ENCODE measurements at places on chromosomes 11 and 22.

GRCh38 chr11:30811226-30811755, 225.1 kb upstream of the MPPED2 start:
- peak; percentile 87 for DNase-seq

DNA sequence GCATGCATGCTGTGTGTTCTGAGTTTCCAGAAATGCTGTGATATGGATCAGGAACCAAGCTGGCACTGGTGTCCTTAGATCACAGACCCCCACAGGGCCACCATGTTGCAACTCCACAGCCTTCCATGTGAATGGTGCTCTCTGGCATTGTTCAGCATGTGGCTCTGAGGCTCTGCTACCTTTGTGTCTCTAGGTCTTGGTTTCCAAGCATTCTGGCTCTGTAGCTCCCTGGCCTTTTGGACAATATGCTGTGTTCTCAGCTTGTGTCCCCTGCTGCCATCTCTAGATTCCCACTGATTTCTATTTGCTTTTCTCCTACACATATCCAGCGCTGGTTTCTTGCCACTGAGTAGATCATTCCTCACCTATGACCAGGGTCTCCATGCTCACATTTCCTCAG, 3.9 kb downstream of the SPTBN2 start:
- DNase-seq: no peak

DNA sequence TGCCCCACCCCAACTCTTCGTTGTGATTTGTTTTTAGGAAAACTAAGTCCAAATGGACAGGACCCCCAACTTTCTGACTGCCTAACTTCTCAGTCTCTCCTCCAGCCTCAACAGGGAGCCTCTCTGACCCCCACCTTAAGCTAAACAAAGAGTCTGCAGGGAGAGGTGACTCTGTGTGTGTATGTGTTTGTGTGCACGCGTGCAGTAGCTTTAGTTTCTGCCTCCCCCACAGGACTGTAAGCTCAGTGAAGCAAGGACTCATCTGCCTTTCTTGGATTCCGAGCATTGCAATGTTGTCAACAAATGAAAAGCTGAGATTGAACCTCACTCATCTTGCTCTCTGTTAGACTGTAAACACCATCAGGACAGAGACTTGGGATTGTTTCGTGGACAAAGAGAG, 7.9 kb downstream of the SNAP29 start:
- DNase-seq: peak; percentile 68

- no peak for DNase-seq
Observed at GRCh38 chr22:33300165-33300564, 242.0 kb upstream of the SYN3 start.

- no peak for DNase-seq
Observed at GRCh38 chr11:111908639-111909305, 2.8 kb downstream of the CRYAB start.

DNA sequence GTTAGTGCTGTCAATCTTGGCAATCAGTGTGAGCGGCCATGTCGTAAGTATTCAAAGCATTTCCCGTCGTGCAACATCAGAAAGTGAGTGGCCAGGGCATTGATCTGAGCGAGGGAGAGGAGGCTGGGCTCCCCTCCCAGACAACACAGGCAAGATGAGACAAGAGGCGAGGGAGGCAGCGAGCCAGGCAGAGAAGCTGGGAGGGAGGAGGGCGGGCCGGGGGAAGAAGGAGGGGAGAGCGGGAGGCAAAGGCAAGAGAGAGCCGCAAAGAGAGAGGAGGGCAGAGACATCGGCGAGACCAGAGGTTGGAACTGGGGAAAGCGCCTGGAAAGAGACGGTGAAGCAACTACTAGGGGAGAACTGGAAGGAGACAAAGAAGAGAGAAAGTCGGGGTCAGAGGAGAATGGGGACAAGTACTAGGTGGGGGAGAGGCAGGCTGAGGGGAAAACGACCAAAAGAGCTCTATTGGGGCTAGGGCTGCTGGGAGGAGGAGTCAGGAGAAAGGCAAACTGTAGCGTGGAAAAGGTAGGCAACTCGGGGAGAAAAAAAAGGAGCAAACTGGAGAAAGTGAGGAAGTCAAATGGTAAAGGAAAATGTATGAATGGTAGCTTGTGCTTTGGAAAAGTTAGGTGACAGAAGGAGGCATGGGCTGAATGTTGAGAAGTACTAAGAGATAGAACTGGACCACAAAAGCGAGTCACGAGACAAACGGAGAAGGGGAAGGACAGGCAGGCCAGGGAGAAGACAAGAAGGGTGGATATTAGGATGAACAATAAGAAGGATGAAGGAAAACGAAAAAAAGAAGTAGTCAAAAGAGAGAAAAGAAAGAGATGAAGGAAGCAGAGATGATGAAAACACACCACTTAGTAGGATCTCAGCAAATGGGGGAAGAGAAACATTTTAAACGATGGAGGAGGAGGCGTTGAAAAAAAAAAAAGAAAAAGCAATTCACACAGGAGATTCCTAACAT, 130.5 kb upstream of the C11orf58 start:
- DNase-seq: peak; percentile 92

DNA sequence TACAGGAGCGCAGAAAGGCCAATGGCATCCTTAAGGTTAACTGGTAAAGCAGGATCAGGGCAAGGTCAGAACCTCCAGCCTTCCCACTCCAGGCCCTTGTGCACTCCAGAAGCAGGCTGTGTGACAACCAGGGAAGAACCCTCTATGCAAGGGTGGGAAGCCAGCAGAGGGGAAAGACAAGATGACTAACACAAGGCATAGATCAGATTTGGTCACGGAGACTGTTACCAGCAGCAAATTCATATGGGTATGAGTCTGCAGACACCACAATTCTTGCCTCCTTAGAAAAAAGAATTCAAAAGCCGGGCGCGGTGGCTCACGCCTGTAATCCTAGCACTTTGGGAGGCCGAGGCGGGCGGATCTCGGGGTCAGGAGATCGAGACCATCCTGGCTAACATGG, 39.8 kb upstream of the MTNR1B start:
- no peak for DNase-seq

GRCh38 chr11:100512475-100512874, 174.6 kb upstream of the ARHGAP42 start:
- DNase-seq: no peak

GRCh38 chr11:62605467-62605866, 3.8 kb upstream of the MTA2 start:
- DNase-seq: no peak

- DNase-seq: peak; percentile 63
Observed at GRCh38 chr22:44348971-44349560, 36.3 kb upstream of the SHISAL1 start.

DNA sequence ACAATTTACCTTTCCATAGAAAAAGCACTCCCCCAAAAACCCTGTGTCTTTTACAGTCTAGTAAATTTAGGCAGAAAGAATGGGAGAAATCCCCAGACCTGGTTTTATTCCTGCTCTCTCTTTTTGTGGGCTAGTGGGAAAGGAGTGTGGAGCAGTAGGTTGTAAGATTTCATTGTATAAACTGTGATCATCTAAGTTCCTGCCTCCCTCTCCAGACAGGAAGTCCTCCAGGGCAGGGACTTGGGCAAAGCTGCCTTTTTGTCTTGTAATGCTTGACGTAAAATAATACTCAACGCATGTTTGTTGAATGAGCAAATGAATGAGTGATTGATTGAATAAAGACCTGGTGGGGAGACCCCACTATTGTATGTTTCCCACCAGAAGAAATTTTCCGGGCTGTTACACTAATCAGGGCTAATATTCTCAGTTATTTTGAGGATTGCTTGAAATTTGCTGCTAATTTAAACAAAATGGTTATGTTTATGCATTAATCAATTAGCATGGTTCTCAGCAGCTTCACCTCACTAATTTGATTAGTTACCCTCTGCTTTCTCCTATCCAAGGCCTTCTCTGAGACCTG, 36.3 kb downstream of the CSNK2A3 start:
- no peak for DNase-seq

DNA sequence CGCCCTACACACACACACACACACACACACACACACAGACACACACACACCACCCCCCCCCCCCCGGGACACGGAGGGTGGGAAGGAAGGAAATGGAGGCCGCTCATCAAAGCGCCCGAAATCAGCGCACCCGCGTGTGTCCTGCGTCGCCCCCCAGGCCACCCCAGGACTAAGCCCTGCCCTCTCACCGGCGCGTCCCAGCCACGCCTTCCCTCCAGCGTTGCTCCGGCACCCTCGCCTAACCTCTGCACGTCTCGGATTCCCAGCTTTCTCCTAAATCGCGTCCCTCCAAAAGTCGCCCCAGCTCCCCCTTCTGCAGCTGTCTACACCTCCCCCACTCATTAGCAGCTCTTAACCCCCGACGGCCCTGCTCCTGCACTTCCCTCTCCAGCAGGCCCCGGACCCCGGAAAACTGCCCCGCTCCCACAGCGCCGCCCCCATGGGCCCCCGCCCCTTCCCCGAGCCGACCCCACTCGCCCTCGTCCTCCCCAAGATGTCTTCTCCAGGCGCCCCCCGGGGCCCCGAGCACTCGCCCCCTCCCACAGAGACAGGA, 557 bp downstream of the PACSIN2 start:
- DNase-seq: peak; percentile 81

DNA sequence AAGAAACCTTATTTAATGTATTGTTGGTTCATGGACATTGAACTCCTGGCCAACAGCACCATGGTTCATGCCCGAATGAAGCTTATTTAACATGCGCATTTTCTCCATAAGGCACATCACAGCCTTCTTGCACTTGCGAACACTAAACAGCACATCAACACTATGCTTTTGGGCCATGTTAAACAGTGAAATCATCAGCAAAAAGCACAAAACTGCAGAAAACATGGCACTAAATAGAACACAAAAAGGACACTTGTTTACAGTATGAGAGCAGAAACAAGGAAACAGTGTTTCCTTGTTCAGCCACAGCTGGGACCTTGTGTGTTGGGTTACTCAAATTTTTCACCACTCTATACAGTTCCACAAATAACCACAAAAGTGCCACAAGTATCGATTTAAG, 122.3 kb downstream of the MSANTD4 start:
- DNase-seq: no peak

GRCh38 chr22:24950272-24950902, 2.1 kb upstream of the KIAA1671 start:
- peak; percentile 17 for DNase-seq

DNA sequence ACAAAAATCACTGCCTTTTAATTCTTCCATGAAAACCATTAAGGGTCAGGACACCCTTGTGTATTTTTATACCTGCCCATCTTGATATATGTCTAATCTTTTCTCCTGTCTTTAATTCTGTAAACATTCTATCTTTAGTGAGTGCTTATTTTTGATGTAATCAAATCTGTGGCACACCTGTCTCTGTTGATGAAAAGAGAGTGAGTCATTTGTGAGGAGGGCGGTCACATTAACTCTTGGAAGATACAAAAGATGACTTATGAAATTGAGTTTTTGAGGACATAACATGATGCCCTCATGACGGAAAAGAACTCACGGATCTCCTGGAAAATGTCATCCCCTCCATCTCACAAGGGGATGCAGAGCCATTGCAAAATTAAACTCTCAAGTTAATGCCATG, 206.5 kb upstream of the PGR start:
- no peak for DNase-seq

GRCh38 chr22:45268167-45268957, 16.4 kb upstream of the UPK3A start:
- DNase-seq: peak; percentile 89

- no peak for DNase-seq
Observed at GRCh38 chr11:131809203-131809918, 438.9 kb downstream of the NTM start.

DNA sequence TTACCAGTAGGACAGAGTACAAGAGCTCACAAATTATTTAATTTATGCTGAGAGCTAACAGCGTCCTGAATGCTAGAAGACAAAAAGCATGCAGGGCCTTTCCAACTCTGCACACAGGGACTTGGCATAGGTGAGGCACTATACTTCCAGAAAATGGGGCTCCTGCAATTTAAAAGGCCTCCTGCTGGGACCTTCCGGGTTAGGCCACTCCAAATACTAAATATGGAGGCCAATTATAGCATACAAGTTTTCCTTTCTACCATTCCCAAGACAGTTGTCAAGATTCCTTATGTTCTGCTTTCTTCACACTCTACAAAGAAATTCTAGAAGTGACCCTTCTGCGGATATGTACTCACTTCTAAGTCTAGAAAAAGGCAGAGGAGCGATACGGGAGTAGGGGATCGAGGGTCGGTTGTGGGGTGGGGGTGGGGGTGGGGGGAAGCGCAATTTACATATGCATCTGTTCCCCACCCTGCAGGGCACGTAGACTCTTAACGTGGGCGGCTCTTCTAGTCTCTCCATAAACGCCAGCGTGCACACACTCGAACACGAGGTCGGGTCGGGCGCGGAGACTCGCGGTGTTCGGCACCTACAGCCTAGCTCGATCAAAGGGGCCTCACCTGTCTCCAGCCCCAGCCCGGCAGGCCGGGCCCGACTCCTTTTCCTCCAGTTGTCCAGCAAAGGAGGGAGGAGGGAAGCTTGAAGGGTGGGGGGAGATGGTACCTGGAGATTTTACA, 728 bp downstream of the DCUN1D5 start:
- peak; percentile 71 for DNase-seq

DNA sequence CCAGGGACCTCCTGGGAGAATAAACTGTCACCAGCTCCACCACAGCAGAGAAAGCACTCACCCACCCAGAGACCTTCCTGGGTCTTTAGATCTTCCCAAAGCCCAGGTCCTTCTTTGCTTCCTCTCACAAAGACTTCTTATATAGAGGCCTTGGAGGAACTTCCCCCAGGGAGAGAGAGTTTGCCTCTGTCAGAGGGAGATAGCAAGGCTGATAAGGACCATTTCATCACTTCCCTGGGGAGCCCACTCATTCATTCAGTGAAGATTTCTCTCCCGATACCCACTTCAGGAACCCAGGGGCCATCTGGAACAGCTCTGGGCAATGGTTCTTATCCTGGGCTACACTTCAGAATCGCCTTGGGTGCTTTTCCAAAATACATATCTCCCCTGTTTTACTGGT, at the start of gene PRG2:
Gene PRG2 (minus strand): TSS at position 116 of the 400 bp plus-strand sequence. CDS start 706 bp downstream, outside the sequence.
- no peak for DNase-seq

- no peak for DNase-seq
Observed at GRCh38 chr11:61056981-61057380, 45.3 kb upstream of the CD5 start.

GRCh38 chr22:20602609-20603164, 95.3 kb downstream of the MED15 start:
- DNase-seq: no peak

DNA sequence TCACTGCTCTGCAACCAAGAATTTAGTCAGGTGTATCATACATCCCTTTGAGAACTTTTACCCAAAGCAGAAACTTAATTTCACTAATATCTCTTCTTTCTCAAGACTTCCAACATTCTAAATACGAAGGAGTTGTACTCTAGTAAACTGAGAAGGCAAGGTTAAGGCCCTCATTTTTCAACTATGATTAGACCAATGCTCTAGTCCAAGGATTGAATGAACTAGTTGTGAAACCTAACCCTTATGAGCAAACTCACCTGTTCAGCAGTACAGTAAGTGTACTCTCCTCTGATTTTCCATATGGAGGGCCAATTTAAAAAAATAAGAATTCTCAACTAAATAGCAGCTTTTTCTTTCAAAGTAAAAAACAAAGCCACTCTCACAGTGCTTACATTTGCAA, 180.0 kb upstream of the C11orf58 start:
- DNase-seq: no peak

Data from eye (tissue), 1 donor.